NCI-H524 treated with DMSO at 0.1 percent for 48 hours (cell line): ENCODE measurements at places on chromosomes 3 and 15.

- no peak for DNase-seq
Measured at GRCh38 chr15:85708402-85708941, 86.3 kb downstream of the KLHL25 start.

GRCh38 chr3:88785841-88786240 lies 321.6 kb upstream of the EPHA3 start:
- no peak for DNase-seq

GRCh38 chr3:197791892-197792647 lies 1.0 kb downstream of the LRCH3 start:
- DNase-seq: no peak

- DNase-seq: no peak
Measured at GRCh38 chr3:142588703-142589102, 7.5 kb upstream of the PLS1 start.

DNA sequence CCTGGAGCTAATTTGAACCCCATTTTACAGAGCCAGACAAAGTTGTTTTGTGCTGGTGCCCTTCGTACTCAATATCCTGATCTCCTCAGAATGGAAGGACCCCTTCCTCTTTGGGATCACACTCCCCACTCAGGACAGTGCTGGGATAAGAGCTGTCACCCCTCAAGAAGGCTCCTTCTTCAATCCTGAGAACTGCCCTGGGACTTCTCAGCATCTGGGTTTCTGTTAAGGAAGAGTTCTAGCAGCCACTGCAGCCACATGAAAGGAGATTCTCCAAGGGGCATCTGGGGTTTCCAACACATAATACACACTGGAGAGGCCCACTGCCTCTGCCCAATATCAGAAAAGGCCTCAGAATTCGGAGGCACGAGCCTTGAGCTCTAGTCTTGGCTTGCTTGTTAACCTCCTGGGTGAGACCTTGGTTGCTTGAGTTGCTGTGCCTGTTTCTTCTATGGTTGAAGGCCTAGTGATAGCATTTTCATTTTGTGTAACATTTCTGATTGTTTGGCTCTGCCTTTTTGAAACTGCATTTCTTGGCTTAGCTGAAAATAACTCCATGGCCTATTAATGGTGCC lies 78.8 kb upstream of the NMNAT3 start:
- DNase-seq: no peak

GRCh38 chr3:43268636-43269035 lies 17.7 kb upstream of the SNRK start:
- DNase-seq: no peak

DNA sequence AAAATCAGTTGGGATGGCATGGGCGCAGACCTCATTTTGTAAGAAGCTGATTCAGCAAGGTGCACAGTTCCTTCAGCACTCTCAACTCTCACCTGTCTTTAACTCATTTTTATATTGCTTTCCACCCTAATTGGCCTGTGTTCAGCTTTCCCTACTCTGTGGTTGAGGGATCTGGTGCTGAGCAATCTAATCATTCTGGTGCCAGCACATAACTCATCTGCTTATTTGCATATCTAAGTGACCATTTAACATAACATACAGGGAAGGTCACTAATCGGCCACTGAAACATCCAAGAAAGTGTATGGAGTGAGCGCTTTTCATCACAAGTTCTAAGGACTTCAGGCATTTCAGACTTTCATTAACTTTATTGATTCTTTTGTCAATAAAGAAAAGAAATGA lies 303.4 kb upstream of the ROPN1 start:
- no peak for DNase-seq

GRCh38 chr15:48435321-48435720 lies 104.1 kb downstream of the DUT start:
- DNase-seq: no peak

DNA sequence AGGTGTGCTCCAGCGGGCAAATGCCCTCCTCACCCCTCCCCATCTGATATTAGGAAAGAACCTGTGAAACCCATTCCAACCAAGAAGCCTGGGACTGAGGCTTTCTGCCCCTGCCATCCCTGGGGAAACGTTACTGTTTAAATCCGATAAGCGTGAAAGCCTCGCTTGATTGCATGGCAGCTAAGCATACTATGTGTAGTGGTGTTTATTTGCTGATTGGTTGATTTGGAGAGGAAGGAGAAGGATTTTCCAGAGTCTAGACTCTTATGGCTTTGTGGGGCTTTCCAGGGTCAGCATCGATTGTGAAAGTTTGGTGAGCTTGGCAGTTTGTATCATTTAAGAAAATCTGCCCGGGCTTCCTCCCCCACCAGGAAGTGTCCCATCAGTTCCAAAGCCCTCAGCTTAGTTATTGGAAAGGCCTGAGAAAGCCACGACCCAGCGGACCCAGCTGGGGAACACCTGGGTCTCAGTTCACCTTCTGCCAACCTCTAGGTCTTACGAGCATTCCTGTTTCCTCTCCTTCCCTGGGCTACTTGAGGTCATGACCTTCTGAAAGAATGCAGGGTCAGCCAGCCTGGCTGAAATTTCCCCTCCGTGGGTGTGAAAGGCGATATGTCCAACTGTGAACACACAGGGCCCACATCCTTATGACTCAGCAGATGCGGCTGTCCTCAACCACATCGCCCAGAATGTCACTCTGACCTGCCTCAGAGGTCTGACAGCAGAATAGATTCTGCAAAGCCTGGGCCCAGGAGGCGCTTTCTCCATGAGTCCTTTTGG lies 62.8 kb upstream of the HERC1 start:
- no peak for DNase-seq

GRCh38 chr3:179921500-179921899 lies 115.2 kb downstream of the PEX5L start:
- DNase-seq: no peak

GRCh38 chr3:107969994-107970819 lies 120.6 kb downstream of the CD47 start:
- DNase-seq: no peak

- no peak for DNase-seq
Measured at GRCh38 chr15:71336671-71337070, 221.4 kb downstream of the THSD4 start.

DNA sequence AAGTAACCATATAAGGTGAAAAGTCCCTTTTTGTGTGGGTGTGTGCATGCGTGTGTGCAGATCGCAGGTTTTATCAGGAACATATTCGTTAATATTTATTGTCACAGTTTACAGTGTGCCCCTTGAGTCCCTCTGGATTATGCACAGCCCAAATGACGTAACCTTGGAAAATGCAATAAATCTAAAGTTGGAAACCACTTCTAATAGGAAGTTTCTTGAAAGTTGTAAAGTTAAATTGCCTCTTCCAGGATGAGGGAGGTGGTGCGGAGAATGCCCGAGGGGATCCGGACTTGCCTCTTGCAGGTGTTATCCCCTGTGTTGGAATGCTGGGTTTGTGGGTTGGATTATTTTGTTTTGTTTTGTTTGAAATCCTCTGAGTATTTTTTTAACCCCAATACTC lies 143.3 kb downstream of the CMSS1 start:
- no peak for DNase-seq

DNA sequence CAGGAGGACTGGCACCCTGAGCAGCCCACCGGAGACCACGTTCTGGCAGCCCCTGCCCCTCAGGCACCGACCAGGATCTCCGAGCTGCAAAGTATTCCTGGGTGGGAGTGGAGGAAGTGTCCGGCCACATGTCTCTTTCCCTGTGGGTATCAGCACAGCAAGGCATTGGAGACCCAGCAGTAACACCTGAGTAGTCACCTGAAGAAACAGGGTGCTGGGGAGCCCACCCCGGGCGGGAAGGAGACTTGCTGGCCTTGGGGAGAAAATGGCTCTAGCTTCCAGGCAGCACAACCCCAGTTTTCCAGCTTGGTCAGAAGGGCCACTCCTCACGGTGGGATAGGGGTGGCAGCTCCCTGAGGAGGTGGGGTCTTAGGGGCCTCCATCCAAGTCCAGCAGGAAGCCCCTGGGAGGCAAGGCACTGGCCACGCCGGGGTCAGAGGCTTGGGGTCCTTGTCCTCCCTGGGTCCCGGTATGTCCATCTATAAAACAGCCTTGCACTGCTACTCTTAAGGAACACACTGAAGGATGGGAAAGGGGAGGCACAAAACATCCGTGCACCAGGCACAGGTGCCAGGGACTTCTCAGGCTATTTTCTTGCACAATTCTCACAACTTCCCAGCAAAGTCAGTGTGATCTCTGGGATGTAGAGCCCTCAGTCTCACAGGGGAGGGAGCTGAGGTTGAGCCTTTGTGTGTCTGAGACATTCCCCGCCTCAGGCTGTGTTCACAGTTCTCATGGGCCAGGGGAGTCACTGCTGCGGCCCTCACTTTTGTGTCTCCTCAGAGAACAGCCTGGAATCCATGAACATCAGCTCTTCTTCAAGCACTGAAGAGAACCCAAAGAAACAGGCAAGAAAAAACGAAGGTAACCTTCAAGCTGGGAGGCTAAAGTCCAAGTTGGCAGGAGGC lies 11.9 kb downstream of the CFAP100 start:
- DNase-seq: no peak

- no peak for DNase-seq
Measured at GRCh38 chr3:152355744-152356665, 87.3 kb downstream of the MBNL1 start.

DNA sequence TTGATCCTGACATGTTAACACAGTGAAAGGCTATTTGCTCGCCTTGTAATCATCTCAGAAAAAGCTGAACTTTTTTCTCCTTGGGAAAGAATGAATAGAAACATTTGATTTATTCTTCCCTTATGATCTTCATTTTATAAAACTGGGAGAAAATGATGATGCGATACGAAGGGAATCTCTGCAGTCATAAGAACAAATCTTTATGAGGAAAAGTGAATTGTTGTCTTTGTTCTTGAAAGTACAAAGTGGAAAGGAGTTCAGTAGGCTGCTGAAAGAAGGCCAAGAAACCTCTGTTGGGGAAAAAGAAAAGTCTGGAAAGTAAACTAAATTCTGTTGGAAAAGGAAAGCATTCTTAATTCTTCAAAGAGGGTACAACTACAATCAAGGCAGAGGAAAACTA lies 248.8 kb downstream of the NSUN3 start:
- no peak for DNase-seq

GRCh38 chr15:32718821-32719716 lies 1.3 kb downstream of the GREM1 start:
- DNase-seq: no peak

- DNase-seq: no peak
Measured at GRCh38 chr3:133744241-133744640, 2.0 kb upstream of the TF start.

GRCh38 chr15:64699751-64700388 lies 75.5 kb downstream of the RBPMS2 start:
- DNase-seq: no peak

DNA sequence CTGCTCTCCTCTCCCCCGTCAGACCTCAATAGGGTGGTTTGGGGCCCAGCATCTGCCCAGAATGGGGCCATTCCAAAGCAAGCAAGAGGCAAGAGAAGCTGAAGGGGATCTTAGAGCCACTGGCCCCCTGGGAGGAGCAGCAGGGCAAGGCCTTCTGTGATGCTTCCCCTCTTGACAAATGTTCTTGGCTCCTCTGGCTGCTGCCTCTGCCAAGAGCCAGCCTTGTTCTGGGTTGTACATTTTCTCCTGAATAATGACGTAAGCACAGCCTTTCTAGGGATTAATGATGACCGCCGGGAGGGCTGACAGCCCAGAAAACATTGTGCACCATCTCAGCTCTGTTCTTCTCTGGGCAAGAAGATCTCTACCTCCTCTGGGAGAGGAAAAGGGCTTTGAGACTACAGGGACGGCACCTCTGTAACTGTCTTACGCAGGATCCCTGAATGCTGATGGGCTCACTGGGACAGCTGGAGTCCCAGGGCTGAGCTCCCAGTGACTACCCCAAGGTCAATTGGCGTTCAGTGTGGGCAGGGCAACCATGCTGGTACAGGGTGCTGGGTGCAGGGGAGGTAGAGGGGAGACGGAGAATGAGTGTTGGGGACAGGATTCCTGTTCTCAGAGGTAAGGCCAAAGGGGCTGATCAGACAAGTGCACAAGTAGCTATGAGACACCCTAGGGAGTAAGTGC lies 253.3 kb downstream of the FAM43A start:
- no peak for DNase-seq

DNA sequence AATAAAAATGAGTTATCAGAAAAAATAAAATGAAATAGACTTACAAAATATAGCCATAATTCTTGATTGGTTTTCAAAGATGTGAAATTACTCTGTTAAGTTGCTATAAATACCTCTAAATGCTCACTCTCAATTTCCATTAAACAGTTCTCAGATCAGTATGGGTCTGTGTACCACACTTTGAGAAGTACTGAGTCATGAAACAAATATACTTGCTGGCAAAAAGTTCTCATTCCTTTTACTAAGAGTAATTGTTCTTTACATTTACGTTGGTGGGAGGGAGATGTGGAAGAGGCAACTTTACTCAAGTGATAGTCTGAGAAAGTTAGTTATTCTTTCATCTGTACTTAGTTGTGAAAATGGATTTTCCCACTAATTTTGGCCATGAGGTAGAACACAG lies 96.3 kb downstream of the ZNF385D start:
- DNase-seq: no peak

GRCh38 chr3:111737706-111738086 lies 121.4 kb upstream of the PHLDB2 start:
- DNase-seq: no peak

GRCh38 chr3:28980631-28981030 lies 300.2 kb upstream of the RBMS3 start:
- DNase-seq: no peak

GRCh38 chr15:31476866-31477265 lies 150.2 kb downstream of the KLF13 start:
- DNase-seq: no peak

GRCh38 chr15:75738647-75739325 lies 26.1 kb upstream of the CSPG4 start:
- peak; percentile 47 for DNase-seq

DNA sequence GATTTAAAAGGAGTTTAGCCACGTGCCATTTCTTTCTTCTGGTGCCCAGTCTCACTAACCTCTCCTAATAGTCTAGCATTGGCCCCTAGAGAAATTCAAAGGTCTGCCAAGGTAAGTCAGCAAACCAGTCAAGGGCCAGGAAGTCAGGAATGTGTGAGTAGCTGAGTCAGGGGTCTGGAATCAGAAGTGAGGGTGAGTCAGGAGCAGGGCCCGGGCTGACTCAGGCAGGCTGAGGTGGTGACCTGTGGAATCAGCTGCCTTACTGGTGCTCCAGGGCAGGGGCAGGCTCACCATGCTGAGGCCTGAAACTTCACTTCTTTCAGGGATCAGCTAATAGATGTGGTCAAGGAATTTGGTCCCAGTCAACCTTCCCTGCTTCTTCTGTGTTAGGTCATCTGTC lies 105.8 kb upstream of the MYZAP start:
- DNase-seq: no peak

GRCh38 chr15:69344238-69344637 lies 45.5 kb downstream of the PAQR5 start:
- no peak for DNase-seq

DNA sequence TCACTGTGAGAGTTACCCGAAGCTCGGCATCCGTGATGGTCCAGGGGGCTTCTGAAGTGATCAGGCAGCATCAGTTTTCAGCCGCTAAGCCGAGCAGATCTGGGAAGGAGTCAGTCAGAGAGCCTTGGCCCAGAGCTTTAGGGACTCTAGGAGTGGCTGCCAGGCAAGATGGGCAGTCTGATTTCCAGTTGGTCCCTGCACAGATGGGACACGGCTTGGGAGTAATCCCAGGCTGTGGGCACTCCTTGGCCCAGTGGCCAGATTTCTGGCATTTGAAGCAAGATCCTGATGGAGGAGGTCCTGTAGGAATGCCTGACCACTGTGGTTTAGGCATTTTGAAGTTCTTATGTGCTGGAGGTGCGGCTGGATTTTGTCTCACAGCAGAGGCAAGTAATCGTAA lies 10.5 kb upstream of the IP6K2 start:
- no peak for DNase-seq

- DNase-seq: no peak
Measured at GRCh38 chr15:52140646-52141045, 28.1 kb upstream of the BCL2L10 start.
